ENCODE measurements at places on chromosomes 3 and 15.

DNA sequence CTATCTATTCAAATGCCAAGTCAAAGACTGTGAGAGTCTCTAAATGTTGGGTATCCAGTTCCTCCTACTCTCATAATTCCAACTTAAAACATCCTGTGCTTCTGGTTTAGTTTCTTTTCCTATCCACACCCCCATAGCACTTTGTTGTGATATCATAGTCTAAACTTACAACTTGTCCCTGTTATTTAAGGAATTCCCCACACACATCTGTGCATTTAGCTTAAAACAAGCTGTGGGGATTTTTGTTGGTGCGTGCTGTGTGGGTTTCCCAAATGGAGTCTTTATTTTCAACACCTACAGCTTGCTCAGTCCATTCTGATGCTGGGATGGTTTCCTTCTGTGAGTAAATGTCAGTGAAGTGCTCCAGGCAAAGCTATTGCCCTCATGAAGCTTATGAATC lies 167.3 kb downstream of the GMNC start:
- no peak for DNase-seq

DNA sequence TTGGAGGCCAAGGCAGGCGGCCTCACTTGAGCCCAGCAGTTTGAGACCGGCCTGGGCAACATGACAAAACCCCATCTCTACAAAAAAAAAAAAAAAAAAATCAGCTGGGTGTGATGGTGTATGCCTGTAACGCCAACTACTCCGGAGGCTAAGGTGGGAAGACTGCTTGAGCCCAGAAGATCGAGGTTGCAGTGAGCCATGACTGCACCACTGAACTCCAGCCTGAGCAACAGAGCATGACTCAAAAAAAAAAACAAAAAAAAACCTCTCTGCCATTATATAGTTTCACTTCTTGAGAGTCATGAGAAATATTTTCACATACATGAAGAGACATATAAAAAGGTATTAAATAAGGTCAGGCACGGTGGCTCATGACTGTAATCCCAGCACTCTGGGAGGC lies 45.9 kb upstream of the CP start:
- no peak for DNase-seq

- no peak for DNase-seq
These were observed 123.2 kb downstream of the TP63 start for GRCh38 chr3:189754356-189754755.

DNA sequence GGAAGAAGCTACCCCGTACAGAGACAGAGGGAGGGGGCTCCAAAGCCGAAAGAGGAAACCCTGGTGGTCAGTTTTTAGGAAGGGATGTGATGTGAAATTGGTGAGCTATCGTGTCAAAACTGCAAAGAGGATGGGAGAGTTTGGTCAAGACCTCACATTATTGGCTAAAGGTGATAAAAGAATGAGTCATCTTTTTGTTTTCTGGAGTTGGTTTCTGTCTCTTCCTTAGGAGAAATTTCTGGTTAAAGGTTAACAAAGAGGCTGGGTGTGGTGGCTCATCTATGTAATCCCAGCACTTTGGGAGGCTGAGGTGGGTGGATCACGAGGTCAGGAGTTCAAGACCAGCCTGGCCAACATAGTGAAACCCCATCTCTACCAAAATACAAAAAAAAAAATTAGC lies 217.8 kb upstream of the CBLB start:
- DNase-seq: no peak

GRCh38 chr15:51884517-51885236 lies 55.2 kb downstream of the TMOD3 start:
- DNase-seq: no peak

DNA sequence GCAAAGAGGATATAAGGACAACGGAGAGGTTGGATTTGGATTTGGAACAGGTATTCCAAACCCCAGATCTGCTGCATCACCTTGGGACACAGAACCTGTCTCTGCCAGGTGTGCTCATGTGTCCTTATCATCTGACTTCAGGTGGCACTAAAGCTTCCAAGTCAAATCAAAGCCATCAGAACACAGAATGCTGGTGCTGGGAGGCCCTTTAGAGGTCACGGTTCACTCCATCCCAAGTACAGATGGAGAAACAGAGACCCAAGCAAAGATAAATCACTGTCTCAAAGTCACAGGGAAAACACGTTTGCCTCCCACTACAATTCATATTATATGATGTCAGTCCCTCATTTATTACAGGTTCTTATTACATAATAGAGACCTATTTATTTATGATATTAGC lies 72.8 kb downstream of the HES1 start:
- no peak for DNase-seq

GRCh38 chr3:189517981-189518380 lies 113.2 kb upstream of the TP63 start:
- no peak for DNase-seq

DNA sequence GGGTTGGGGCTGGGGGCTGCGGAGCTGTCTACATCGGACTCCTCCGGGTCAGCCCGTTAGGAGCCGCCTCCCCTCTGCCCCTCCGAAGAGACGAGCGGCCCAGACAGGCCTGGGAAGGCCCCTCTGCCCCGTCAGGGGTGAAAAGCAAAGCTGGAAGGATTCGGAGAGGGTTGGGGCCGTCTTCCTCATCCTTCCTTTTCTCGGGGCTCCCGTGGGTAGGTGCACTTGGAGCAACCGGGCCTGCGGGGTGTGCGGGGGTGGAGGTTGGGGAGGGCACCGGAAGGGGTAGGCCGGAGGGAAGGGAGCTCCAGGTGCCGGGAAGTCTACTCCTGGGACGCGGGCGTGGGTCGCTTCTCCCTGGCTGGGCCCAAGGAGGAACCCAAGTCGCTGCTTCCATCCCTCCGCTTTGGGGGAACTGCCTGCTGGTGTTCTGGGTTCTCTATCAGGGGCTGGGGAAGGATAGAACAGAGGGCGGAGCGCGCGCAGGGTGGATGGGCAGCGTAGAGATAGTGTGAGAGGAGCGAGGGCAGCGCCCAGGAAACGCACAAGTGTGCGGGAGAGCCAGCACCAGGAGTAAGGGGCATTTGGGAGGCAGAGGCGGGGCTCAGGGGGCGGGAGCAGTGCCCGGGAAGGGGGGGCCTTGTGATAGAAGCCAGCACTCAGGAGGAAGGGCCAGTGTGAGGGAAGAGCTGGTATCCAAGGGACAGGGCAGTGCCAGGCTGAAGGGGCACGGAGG lies 590 bp downstream of the POLR2H start:
- DNase-seq: no peak

DNA sequence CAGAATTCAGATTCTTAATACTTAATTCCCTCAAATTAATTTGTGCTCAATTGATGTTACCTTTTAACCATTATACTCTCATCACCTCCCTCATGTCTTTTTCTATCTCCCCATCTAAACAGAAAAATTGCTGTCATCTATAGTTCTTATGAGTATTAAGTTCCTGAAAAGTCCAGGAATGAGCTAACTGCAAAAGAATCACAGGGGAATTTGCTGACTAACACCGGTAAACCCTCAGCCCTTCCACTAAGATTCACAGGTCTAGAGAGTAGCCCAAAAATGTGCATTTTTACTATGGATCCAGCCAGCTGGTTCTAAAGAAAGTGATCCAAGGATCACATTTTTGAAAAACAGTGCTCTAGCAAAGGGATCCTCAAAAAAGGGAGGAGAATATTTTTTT lies 67.0 kb downstream of the SETD2 start:
- no peak for DNase-seq

DNA sequence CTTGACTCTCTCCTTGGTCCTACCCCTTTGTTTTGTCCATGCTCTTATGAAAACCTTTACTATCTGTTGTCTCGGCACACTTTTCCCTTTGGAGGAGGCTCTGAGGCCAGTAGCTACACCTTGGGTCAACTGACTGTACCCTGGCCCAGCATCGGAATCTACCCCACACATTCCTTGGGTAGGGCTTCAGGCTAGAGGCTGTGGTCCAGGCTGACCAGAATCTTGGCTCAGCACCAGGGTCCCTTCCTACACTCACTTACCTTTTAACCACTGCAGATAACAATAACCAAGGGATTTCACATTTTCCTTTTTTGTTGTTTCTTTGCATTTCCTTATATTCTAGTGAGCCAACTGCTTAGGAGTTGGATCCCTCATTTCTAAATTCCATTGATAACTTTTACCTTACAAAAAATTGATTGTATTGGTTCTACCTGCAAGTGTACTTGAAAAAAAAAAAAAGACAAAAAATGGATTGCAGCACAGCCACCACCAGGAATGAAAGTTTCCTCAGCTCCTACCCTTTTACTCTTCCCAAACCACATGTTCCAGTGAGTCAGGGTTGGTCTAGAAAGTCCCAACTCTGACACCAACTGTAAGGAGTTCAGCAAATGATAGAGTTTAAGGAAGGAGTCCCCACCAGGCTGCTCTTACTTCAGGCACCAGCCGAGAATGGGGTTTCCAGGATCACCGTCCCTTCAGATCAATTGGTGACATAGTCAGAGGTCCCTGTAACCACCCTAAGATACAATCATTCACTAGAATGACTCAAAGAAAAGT lies 95.6 kb downstream of the FBLN2 start:
- no peak for DNase-seq

- DNase-seq: no peak
These were observed 607.2 kb downstream of the OTOL1 start for GRCh38 chr3:162103808-162104207.

Measured in D721Med (cell line).